ENCODE measurements at places on chromosomes 5 and 9. TPM values are rescaled to one million over a fixed set of nuclear protein-coding genes. Genes with fewer than 3 reads are reported as not detected.

DNA sequence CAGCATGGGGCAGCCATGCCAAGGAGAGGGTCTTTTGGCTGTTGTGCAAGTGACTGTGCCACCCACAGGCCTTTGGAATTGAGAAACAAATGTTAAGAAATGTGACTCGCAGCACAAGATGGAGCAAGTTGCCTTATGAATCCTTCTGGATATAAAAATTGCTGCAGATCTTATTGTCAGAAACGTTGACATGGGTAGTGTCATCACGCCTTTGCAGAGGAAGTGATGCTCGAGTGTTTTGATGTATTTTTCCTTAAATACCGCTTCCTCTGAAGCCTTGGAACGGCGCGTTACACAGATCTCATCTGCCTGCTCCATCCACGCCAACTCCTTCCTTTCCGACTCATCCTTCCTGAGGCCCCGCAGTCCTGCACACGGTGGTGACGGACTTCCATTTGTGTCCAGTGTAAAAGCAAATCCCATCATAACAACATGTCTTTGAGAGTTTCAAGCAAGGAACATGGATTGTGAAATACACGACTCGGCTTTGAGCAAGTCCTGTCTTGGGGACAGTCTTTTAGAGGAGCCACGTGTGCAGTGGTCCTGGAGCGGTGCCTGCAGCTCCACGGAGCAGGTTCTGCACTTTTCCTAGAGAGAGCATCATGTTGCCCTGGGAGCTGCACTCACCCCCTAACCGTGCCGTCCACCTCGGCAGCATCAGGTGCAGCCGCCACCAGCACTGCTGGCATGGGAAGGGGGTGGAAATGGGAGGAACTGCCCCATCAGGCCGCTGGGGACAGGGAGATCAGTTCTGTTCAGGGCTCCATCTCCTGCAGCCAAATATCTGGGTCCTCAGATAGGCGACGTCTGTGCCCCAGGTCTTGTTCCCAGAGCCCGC, 15.1 kb downstream of the ROPN1L start:
- DNase-seq, result no peak

DNA sequence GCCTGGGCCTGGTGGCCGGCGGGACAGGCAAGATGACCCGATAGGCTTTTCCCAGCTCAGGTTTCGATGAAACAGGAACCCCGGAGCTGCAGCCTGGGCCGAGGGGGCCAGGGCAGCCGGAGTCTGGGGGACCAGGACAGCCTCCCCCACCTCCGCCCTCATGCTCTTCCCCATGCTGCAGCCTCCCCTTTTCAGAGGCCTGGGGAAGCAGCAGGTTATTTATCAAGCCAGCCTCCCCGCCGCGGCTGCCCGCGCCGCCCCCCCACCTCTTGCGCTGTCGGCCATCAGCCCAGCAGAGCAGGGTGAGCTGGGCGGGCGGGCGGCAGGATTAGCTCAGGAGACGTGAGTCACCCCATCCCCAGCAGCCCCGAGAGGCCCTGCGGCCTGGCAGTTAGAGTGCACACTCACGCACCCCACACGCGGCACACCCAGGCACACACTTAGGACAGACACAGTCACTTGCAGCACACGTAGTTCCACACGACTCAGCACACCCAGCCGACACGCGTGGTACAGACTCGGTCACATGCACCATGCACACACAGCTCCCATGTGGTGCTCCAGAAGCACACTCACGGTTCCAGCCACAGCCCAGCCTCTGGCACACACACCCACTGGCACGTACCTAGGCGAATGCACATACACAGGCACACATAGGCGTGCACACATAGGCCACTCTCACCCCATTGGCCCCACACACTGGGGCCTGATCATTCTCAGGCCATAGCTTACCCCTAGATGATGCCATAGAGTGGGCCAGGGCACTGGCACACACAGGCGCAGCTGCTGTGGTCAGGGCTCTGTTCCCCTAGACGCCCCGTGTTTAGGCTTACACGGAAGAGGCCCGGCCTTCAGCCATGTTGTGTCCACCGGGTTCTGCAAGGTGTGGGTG, 13.0 kb downstream of the CXXC5 start:
- DNase-seq, result no peak

DNA sequence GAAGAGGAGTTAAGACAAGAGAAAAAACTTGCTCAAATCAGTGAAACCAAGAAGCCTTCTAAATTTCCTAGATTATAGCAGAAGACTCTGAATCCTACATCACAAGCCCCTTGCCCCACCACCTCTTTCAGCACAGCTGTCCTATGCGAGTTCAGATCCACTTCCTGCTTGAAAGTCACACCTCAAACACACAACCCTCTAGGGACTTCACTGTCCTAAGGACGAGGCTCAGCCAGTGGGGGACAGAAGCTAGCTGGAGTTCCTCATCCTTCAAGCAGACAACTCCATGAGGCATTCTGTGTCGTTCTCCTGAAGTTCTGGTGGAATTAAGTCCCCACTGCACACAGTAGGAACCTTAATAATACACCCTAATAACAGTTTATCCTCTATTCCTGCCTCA, 44.3 kb downstream of the NRG2 start:
- DNase-seq, result no peak

DNA sequence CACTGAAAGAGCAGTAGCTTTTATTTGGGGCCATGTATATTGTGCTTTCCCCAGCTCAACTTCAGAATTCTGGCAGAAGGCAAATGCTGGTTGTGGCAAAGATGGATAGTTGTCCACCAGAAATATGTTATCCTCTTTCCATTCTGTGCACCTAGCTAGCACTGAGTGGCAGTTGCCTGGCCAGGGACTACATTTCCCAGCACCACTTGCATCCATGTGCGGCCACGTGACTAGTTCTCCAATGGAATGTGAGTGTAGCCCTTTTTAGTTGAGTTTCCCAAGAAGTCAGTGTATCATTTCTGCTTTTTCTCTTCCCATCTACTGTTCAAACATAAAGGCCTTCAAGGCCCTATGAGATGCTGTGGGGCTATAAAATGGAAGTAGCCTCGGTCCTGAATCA, 354.0 kb upstream of the CLINT1 start:
- no peak for DNase-seq

DNA sequence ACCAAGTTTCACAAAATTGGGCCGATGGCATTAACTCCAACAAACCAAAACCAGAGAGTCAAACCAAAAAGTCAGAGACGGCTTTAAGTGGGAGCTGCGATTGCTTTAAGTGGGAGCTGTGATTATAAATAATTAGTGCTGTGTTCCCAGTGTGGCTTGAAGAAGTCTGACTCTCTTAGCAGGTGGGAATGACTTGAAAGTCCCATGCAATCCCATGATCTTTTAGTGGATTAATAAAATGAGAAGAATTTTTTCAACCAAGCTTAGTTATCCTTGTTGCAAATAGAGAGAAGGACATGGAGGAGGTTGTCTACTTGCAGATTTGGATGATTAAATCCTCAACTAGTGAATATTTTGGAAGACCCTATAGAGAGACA, 68.5 kb downstream of the MYO10 start:
- DNase-seq, result no peak

- DNase-seq, result no peak
These were observed 3.9 kb downstream of the NIPAL4 start for GRCh38 chr5:157463621-157464518.

CYFIP2 gene
- 47.5 TPM for total RNA-seq

DNA sequence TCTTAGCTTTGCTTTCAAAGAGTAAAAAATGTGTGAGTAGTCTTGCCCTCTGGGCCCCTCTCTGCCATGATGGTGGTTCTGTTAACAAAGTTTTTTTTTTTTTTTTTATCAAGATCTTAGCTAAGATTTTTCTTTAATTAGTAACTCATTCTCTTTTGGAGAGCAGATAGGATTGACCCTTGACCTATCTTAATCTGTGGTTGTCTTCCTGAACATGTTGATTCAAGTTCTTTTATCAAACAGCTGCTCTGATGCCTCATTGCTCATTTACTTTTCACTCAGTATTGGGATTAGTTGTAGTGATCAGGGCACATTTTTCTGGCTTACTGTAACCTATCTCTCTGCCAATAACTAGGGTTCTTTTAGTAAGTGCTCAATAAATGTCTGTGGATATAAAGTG, 106.3 kb downstream of the PCSK5 start:
- no peak for DNase-seq

DNA sequence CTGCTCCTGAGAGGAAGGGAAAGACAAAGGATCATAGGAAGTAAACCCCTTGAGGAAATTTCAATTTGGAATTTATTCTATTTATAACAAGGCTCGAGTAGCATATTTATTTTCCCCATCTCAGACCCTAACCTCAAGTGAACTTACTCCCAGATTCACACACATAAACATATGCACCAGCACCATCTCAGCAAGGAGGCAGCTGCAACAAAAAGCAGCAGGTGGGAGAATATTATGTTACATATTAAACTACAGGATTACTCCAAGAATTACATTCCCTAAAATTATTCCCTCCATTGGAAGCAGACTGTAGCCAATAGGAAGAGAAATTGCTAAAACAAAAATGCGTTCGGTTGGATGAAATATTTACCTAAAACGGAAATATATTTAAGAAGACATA, 108.4 kb upstream of the PRSS3 start:
- no peak for DNase-seq

MPDZ gene
- 40.9 TPM for total RNA-seq

GRCh38 chr9:10525972-10526371, 86.8 kb downstream of the PTPRD start:
- DNase-seq, result no peak

RBM22 gene
- 43.2 TPM for total RNA-seq

PCDHA2 gene
- total RNA-seq, result not detected

TMEM167A gene
- 45.7 TPM for total RNA-seq

DNA sequence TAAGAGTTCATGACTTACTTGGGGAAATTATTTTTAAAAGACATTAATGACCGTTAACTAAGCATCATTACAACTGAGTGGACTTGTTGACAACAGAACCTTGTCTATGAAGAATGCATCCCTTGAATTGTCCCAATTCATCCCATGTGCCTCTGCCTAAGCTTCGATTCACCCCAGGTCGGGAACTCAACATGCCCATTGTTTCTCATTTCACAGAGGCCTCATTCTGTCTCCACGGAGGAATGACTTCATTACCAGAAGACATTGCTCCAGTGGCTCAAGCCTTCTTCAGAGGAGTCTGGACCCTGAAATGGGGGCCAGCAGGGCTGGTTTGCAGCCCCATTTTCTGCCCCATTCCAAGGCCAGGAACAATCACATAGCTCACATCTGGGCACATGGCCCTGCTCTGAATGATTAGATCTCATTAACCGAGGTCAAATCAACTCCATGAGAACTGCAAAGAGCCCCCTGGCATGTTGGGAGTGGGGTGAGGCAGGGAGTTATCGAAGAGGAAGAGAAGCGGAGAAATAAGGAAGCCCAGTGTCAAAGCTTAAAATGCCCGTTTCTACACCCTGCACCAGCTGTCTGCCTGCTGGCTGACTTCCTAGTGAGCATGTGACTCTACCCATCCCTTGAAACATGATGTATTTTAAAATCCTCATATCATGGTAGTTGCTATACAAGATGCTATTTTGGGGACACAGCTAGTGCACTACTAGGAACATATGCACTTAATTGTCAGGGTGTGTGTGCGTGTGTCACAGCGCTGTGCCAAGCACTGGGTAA, 137.3 kb downstream of the LHFPL2 start:
- DNase-seq, result no peak

GRCh38 chr5:31990081-31990650, 184.0 kb downstream of the GOLPH3 start:
- DNase-seq, result no peak

RFX3 gene
- 8.9 TPM for total RNA-seq

DNA sequence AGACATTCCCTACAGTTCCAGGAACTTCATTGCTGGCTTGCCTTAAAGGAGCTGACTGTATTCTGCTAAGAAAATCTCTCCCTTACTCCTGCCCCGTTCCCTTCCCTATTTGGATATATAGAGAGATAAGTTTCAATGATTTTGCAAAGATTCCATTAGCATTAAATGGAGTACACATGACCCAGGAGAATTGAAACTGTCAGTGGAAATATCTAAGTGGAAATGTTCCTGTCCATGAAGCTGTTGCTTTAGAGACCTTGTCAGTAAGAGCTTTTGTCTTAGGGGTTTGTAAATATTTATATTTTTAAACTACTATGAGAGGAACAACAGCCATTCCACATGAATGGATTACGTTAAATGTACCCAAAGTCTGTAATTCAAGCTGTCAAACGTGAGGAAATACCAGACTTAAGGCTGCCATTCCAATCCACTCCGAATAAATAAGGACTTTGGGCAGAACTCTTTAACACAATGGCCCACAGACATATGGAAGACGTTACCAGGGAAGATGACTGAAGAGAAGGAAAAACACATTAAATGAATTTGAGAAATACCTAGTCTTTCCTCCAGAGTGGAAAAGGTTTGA, 387.1 kb upstream of the PAPPA start:
- no peak for DNase-seq

GRCh38 chr5:143119291-143119769, 284.2 kb downstream of the NR3C1 start:
- no peak for DNase-seq

DNA sequence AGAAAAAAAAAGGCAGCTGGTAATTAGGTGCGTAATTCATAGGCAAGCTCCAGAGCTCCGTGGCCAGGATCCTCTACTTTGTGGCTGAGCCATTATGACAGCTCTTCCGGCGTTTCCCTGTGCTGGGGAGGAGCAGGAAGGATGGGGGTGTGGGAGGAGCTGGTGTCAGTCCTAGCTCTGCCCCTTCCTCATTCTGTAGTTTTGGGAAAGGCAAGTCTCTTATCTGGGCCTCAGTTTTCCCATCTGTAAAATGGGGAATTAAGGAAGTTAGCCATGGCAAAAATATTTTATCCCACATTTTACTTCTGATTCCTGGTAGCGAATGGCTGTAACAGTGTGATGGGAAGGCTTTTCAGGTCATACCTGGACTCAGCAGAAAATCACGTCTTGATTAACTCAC, 81.1 kb downstream of the SEC61B start:
- no peak for DNase-seq

- DNase-seq, result peak; percentile 84
These were observed 49.3 kb downstream of the DUSP1 start for GRCh38 chr5:172721455-172722326.

- DNase-seq, result no peak
These were observed 284.6 kb downstream of the MRPS30 start for GRCh38 chr5:45093377-45093776.

DNA sequence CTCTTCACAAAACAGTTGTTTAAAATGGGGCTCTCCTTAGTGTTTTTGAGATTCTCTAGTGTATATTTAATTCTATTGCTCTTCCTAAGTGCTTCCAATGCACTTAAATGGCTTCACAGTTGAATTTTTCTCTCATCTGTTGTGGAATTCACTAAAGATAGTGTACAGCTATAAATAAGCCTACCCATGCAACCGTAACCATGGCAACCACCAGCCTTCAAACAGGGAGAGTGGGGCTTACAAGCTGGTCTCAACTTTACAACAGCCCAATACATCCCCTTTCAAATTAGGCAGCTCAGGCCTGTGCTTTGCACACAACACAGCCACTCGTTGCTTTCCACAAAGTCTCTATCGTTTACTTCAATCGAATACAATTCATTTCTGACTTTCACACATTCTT, 144.0 kb upstream of the PLPPR1 start:
- DNase-seq, result no peak

DNA sequence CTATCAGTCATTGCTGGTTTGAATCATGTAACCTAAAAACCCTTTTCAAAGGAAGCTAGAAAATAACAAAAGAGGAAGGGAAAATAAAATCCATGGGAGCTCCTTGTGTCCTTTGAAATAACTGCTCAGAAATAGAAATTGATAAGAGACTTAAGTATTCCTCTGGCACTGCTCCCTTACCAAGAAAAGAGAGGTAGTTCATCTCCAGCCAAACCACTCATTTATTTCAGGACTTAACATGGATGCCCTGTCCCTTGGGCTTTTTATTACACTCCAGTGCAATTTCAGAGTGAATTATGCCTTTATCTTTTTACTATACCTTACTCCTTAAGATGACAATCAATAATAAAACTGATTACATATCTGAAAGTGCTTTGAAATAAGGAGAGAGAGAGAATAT, 61.0 kb downstream of the MUSK start:
- DNase-seq, result no peak

Data from glomerular endothelial cell (primary cell).